ENCODE measurements at places on chromosomes 1 and 21.

DNA sequence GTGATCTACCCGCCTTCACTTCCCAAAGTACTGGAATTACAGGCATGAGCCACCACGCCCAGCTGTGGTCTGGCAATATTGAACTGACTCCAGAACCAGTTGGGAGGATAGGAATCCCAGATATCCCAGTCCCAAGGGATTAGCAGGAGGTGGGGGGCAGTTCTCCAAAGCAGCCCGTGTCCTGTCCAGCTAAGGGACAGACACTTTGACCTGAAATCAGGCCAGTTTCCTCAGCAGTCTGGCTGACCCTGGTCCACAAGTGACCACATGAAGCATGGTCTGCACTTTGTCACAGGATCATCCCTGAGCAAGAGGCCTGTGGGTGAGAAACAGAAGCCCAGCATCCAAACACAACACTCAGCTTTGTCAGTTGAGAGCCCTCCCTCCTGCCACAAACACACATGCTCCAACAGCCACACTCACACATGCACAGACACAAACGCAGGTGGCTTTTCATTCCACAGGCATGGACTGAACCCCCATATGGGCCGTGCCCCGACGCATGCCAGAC lies 2.7 kb upstream of the FDPS start:
- DNase-seq = no peak

DNA sequence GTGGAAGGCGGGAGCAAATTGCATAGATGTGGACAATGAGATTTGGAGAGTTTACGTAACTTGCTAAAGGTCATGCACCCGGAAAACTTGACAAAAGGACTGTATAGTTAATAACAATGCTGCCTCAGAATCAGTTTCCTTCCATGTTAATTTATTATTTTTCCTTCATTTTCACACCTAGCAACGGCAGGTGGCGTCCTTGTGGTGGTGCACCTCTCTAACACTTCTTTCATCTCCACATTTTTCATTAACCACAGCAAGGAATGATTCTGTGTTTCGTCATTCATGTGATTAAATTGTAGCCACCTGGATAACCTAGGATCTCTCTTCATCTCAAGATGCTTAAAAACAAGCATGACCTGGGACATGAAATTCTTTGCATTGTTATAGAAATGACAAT lies 2133.0 kb downstream of the NCAM2 start:
- DNase-seq = no peak

DNA sequence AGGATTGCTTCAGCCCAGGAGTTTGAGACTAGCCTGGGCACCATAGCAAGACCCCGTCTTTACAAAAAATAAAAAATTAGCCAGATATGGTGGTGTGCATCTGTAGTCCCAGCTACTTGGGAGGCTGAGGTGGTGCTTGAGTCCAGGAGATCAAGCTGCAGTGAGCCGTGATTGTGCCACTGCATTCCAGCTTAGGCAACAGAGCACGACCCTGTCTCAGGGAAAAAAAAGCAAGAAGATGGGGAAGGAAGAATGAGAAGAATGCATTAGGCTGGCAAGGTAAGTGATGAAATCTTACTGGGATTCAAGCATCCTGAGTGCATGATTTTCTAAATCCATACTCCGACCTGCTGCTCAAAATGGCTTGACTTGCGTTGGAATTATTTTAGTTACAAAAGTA lies 6.8 kb downstream of the PCP4L1 start:
- no peak for DNase-seq

GRCh38 chr1:109886827-109887226 lies 23.8 kb upstream of the CSF1 start:
- no peak for DNase-seq

DNA sequence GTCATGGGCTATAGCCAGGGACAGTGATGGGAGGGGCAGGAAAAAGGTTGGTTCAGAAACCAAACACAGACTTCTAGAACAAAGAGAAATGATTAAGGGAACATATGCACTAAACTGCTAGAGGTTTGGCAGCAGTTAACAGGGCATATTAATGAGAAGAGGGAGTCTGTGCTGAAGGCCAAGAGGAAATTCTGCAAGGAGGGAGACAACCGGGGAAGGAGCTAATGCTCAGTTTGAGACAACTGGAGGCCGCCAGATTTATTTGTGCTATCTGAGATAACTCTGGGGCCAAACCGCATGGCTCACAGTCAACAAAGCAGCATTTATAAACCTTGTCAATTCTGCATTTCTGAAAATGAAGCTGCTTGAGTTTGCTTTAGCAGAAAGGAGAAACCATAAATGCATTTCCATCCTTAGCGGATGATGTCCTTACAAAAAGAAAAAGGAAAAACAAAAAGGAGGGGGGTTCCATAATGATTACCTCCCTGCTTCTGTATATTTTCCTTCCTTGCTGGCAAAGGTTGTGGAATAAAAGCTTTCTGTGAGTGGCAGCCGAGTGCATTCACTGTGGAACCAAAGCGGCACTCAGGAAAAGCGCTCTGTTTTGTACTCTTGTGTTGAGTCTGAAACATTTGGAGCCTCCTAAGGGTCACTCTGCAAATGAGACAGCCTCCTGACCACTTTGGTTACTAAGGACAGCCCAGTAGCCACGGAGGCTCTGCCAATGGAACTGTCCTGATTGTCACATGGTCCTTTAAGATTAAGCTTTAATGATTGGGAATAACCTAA lies 70.3 kb downstream of the SIM2 start:
- no peak for DNase-seq

DNA sequence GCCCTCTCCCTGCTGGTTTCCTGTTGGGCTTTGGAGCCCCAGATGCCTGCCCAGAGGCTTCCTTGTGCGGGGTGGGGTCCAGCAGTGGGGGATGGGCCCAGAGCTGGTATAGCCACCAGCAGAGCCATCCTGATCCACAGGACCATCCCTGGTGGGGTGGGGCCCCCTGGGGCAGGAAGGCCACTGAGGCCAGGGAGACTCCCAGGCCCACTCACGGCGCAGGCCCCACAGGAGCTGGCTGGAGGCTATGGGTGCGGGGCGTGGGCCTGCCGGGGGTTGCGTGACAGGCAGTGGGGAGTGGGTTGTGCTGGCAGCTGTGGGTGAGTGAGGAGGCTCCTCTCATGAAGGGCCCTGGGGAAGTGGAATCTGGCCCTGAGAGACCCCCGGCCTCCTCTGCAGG lies 5.7 kb downstream of the LRRC3 start:
- DNase-seq = no peak

GRCh38 chr1:22340873-22341272 lies 110.8 kb upstream of the ZBTB40 start:
- no peak for DNase-seq

- peak; percentile 53 for DNase-seq
Observed at GRCh38 chr1:34597877-34598514, 156.9 kb upstream of the GJB5 start.
